NCI-H510A (cell line): ENCODE measurements at places on chromosomes 1 and 21.

DNA sequence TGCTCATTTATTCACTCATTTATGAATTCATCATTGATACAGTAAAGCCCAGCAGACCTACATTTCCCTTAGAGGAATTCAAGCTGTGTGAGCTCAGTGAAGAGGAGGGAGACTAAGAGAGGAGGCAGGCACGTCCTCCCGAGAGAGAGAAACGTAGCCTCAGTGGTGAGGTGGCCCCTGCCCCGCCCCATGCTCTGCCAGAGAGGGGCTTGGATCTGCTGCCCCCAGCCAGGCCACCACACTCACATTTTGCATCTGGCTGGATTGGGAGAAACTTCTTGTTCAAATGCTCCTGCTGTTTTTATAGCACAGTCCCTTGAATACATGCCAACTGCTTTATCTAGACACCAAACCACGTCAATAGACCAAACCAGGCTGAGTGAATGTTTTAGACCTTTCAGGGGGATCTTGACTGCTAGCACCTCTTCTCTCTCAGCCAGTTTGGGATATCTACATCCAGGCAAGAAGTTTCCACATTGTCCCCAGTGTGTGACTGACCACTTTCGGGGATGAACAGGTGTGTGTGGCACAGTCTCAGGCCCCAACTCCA is 67.7 kb upstream of the AJAP1 start:
- no peak for DNase-seq

DNA sequence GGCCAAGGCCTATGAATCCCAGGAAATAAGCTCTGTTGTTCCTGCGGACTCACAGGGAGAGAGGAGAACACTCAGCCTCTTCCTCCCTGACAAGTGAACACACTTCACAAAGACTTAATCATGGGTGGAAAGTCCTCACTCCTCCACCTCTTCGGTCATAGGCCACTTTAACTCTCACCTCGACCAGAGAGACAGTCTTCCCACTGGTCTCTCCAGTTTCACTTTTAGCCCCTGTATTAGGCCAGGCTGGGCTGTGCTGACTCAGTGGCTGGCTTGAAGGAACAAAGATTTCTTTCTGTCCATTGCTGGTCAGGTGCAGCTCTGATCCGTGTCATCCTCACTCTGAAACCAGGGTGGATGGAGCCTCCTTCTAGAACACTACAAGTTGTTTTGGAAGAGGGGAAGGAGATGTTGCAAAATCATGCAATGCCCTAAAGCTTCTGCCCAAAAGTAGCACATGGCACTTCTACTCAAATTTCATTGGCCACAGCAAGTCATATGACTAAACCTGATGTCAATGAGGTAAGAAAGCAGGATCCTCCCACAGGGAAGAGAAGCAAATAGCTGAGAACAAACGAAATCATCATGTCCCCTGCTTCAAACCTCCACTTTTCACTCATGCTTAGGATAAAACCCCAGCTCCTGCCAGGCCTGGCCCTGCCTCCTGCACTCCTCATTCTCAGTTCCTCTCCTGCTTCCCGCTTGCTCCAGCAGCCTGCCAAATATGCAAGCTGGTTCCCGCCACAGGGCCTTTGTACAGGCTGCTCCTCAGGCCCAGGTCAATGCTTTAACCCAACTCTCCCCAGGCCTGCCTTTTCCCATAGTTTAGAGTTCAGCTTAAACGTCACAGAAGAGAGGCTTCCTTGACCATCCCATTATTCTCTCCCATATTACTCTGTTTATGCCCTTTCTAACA is 150.5 kb upstream of the RUNX3 start:
- DNase-seq, result no peak

GRCh38 chr1:190602325-190602724 is 124.7 kb upstream of the BRINP3 start:
- no peak for DNase-seq

GRCh38 chr21:14833666-14834351 is 231.0 kb downstream of the NRIP1 start:
- no peak for DNase-seq

DNA sequence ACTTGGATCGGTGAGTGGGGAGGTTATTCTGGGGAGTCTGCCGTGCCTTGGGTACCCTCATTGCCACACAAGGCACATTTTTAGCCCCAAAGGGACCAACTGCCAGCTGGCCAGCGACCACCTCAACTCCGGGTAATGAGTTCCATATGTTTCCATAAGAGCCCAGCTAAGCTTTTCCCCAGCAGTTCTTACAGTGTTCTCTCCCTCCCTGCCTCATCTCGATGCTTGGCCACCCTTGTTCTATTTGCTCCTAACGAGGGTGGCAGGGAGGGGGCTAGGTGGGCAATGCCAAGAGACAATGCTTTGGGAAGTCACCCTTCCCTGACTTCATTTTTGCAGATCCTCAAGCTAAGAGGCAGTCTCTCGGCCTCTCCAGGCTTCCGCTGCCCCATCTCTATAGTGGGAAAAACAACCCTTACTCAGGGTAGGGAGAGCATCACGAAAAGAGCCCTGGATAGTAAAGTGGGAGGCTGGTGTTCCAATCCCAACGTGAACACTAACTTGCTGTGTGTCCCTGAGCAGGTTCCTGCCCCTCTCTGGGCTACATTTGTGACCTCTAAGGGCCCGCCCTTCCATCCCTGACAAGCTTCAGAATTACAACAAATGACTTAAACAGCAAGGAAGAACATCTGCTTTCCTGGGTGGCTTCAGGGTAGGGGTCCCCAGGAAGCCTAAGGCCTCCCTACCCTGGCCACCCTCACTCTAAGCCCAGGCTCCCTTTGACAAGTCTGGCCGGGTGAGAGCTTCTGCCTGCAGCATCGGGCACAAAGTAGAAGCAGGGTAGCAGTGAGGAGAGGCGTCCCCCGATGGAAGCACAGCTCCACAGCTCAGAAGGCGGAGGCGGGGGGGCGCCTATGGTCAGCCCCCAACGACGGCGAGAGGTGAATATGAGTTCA is 5.8 kb downstream of the ID3 start:
- DNase-seq, result no peak

DNA sequence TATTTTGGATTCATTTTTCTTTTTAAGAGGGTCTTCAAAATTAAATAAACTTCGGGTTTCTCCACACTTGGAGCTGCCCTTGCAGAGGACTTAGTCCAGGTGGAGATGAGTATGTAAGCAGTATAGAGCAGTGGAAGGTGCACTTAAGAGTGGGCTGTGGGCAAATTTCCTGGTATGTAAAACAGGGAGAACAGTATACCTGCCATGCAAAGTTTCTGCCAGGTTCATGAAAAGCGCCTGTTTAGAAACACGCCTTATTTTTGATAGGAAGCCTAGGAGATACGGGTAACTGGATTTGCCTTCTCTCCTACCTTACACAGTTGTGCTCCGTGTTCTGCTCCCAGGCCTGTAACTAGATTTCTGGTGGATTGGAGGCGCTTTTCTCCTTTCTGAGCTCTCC is 1.2 kb downstream of the KDM4A start:
- DNase-seq, result no peak

GRCh38 chr1:153288634-153289275 is 24.0 kb downstream of the PGLYRP3 start:
- no peak for DNase-seq
